Stimulated activated CD8-positive, alpha-beta memory T cell treated with anti-CD3 and anti-CD28 coated beads, Interleukin-2, amount 100 ng/mL, for 1 hour (primary cell): ENCODE measurements at places on chromosomes 11 and 22.

- DNase-seq = no peak
Measured at GRCh38 chr11:77371646-77372045, 70.2 kb upstream of the GDPD4 start.

- DNase-seq = no peak
Measured at GRCh38 chr22:40009292-40009774, 14.6 kb downstream of the FAM83F start.

GRCh38 chr22:37563153-37564081, 3.1 kb downstream of the CDC42EP1 start:
- DNase-seq = no peak

- DNase-seq = no peak
Measured at GRCh38 chr11:83034673-83035014, 37.1 kb downstream of the RAB30 start.

GRCh38 chr22:35576671-35577070, 36.0 kb downstream of the RASD2 start:
- no peak for DNase-seq
